ENCODE measurements at places on chromosomes 7 and 10. TPM values are rescaled to one million over a fixed set of nuclear protein-coding genes. Genes with fewer than 3 reads are reported as not detected.

The TBC1D12 gene
- total RNA-seq, result 30.6 TPM

The CAV1 gene
- total RNA-seq, result 42.6 TPM

- H3K4me1 ChIP-seq, result no peaks in the 10 kb centered on the region
- no peak overlapping the region for H3K27ac ChIP-seq
- no peaks in the 10 kb centered on the region for H3K27me3 ChIP-seq
- DNase-seq, result no peak
These were observed 222.9 kb upstream of the CELF2 start for GRCh38 chr10:10794791-10795191.

- peak; percentile 78 for DNase-seq
- no peaks in the 10 kb centered on the region for H3K27me3 ChIP-seq
- peaks cover 38% of the 10 kb centered on the region for H3K4me1 ChIP-seq
- no peaks in the 10 kb centered on the region for H3K36me3 ChIP-seq
- peak overlapping the region; percentile 63 for H3K27ac ChIP-seq
These were observed 30.6 kb upstream of the GALNTL5 start for GRCh38 chr7:151925446-151926335.

DNA sequence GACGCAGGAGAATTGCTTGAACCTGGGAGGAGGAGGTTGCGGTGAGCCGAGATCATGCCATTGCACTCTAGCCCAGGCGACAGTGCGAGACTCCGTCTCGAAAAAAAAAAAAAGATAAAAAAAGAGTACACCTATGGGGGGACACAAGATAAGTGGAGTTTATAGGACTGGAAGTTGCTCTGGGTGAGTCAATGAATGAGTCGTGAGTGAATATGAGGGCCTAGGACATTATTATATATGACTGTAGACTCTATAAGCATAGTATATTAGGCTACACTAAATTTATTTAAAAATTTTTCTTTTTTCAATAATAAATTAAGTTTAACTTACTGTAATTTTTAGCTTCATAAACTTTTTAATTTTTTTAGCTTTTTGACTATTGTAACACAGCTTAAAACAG lies 19.4 kb upstream of the SGCE start:
- no peaks in the 10 kb centered on the region for H3K27me3 ChIP-seq
- no peak overlapping the region for H3K4me3 ChIP-seq
- no peak for DNase-seq
- H3K36me3 ChIP-seq, result no peaks in the 10 kb centered on the region
- no peak overlapping the region for H3K27ac ChIP-seq
- H3K4me1 ChIP-seq, result no peaks in the 10 kb centered on the region

DNA sequence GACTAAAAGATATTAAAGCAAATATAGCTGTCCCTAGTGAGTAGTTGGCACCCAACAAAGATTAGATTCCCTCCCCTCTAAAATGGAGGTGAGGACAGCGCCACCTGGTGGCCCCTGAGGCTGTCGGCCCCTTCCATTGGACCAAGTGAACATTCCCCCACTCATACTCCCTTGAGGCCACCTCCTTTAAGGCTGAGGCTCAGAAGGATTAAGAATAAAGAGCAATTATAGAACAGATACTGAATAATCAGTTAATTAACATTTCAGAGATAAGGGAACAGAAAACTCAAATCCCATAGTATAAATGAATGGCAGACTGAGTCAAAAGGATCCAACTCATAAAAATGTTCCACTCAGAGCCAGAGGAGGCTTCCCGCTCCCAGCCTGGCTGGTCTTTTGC lies 130.4 kb upstream of the GHITM start:
- H3K27me3 ChIP-seq, result no peaks in the 10 kb centered on the region
- H3K27ac ChIP-seq, result no peak overlapping the region
- H3K4me1 ChIP-seq, result no peaks in the 10 kb centered on the region
- H3K36me3 ChIP-seq, result no peaks in the 10 kb centered on the region
- H3K4me3 ChIP-seq, result no peak overlapping the region

DNA sequence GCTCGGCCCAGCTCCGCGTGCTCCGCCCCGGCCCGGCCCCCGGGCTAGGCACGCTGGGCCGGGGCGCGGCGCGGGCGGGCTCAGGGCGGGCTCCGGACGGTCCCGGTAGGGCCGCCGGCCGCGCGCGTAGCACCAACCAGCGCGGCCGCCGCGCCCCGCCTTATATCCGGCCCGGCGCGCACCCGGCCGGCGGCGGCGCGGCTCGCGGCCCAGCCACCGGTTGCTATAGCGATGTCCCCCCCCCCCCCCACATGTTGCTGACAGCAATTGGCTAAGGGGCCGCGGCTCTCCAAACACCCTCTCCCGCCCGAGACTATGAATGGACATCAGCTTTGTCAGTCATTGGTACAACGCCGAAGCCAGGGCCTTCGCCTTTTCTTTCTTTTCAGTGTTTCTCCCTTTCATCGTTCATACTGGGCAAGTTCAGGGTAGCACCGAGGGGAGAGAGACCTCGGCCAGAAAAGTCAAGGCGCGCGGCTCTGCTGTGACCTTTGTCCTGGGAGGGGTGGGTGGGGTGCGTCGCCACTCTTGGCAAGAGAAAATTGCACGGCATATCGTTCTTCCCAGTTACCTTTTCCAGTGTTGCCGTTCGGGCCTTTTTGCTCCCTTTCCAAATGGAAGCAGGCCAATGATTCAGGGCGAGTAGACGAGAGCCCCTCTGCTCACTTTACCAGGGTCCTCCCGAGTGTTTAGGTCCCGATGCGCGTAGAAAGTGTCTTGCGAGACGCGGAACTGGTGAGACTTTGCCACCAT lies 354.2 kb downstream of the DNAJB6 start:
- DNase-seq, result peak; percentile 46
- peaks cover 44% of the 10 kb centered on the region for H3K4me1 ChIP-seq
- H3K36me3 ChIP-seq, result no peaks in the 10 kb centered on the region
- no peak overlapping the region for H3K27ac ChIP-seq
- H3K4me3 ChIP-seq, result peak overlapping the region; percentile 34

DNA sequence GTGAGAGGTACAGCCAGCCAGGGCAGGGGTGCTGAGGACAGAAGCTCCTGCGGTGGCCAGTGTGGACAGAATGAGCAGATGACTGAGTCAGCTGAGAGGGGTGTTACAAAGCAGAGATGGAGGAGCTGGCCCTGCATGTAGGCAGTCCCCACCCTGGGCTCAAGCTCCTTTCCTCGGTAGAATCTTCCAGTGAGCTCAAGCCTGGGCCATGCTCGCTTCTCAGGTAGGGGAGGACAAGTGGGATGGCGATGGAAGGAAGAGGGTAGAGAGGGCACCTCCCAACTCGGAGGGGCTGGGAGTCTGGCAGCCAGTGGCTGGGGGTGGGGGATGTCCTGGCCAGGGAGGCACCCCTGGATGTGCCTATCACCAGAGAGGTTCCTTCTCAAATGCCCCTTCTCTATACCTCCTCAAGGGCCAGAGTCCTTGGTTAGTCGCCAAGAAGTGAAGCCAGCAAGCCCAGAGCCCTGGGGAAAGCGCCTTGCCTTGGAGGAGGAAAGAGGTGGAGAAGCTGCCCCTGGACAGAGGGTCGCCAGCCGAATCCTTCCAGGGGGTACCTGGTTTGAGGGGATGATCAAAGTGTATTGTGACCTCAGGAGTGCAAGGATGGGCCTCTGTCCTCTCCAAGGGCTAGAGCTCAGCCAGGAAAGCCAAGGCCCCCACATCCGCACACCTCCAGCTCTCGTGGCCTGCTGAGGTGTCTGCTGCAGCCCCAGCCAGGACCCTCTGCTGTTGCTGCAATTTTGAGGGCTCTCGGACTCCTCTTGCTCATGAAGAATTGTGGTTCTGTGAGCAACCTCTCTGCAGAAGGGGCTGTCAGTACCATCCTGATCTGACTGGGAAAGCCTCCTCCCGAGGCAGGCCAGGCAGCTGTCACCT lies 88.6 kb upstream of the MACROH2A2 start:
- no peaks in the 10 kb centered on the region for H3K36me3 ChIP-seq
- H3K4me1 ChIP-seq, result no peaks in the 10 kb centered on the region
- H3K27me3 ChIP-seq, result no peaks in the 10 kb centered on the region
- H3K4me3 ChIP-seq, result no peak overlapping the region
- DNase-seq, result no peak
- no peak overlapping the region for H3K27ac ChIP-seq

Measured in Peyer's patch (tissue), 4 donors.